ENCODE measurements at places on chromosomes 3 and 15.
A peak's percentile ranks its signal among the peaks of the same experiment; 100 is the strongest.

DNA sequence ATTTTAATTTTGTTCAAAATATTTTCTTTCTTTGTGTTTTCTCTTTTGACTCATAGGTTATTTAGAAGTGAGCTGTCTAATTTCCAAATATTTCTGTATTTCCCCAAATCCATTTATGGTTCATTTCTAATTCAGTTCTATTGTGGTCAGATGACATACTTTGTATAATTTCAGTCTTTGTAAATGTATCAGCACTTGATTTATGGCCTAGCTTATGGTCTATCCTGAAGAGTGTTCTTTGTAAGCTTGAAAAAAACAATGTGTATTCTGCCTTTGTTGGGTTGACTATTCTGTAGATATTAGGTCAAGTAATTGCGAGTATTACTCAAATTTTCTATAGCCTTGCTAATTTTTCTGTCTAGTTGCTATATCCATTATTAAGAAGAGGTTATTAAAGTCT lies 311.2 kb downstream of the OCA2 start:
- no peak for DNase-seq
- H3K27ac ChIP-seq: no peak overlapping the region
- H3K27me3 ChIP-seq: no peaks in the 10 kb centered on the region
- H3K36me3 ChIP-seq: no peaks in the 10 kb centered on the region

- H3K27ac ChIP-seq: no peak overlapping the region
- no peak overlapping the region for H3K4me3 ChIP-seq
- H3K27me3 ChIP-seq: no peaks in the 10 kb centered on the region
- H3K36me3 ChIP-seq: no peaks in the 10 kb centered on the region
These were observed 60.5 kb upstream of the CTDSPL2 start for GRCh38 chr15:44366971-44367370.

DNA sequence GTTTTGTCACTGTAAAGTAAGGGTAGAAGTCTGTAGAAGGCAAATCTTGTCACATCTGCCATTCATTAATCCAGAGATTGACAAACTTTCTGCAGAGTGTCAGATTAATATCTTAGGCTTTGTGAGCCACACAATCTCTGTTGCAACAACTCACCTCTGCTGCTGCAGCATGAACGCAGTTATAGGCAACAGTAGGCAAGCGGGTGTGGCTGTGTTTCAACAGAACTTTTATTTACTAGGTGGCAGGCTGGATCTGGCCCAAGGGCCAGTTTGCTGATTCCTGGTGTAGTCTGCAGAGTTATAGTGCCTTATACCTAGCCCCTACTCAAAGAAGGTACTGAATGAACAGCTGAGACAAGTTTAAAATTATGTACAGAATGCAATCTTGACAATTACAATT lies 396.7 kb downstream of the FOXP1 start:
- H3K4me1 ChIP-seq: no peaks in the 10 kb centered on the region
- DNase-seq: no peak
- H3K4me3 ChIP-seq: no peak overlapping the region
- no peaks in the 10 kb centered on the region for H3K27me3 ChIP-seq
- H3K36me3 ChIP-seq: no peaks in the 10 kb centered on the region

DNA sequence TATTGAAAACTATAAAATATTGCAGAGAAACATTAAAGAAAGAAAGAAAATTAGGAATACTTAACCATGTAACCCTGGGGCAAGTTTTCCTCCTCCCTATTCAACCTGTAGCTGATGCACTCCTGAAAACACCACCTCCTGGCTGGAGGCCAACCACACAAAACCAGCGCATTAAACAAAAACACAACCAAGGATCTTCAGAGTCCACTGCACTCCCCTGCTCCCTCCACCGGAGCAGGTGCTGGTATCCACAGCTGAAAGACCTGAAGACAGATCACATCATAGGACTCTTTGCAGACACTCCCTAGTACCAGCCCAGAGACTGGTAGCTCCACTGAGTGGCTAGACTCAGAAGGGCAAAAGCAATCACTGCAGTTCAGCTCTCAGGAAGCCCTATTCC lies 13.6 kb upstream of the ADAMTS17 start:
- H3K27me3 ChIP-seq: peaks cover 13% of the 10 kb centered on the region
- H3K4me1 ChIP-seq: 0 out of 2 replicates have a peak, but pooled peaks cover 10% of the 10 kb centered on the region
- no peak for DNase-seq
- H3K4me3 ChIP-seq: no peak overlapping the region
- H3K27ac ChIP-seq: no peak overlapping the region

DNA sequence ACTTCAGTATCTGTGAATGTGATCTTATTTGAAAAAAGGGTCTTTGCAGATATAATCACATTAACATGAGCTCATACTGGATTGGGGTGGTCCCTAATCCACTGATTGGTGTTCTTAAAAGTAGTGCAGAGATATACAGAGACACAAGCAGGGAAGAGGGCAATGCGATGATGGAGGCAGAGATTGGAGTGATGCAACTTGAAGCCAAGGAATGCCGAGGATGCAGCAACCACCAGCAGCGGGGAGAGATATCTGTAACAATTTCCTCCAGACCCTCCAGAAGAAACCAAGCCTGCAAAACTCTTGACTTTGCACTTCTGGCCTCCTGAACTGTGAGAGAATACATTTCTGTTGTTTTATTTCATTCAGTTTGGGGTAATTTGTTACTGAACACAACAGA lies 171.0 kb upstream of the MBNL1 start:
- H3K27ac ChIP-seq: no peak overlapping the region
- no peak overlapping the region for H3K4me3 ChIP-seq
- H3K4me1 ChIP-seq: no peaks in the 10 kb centered on the region
- H3K27me3 ChIP-seq: no peaks in the 10 kb centered on the region
- no peaks in the 10 kb centered on the region for H3K36me3 ChIP-seq

- H3K4me1 ChIP-seq: peaks cover 16% of the 10 kb centered on the region
- H3K4me3 ChIP-seq: no peak overlapping the region
- peak overlapping the region; percentile 76 for H3K27ac ChIP-seq
- H3K36me3 ChIP-seq: peaks cover 8% of the 10 kb centered on the region
These were observed 64.6 kb downstream of the EEFSEC start for GRCh38 chr3:128217702-128218547.

DNA sequence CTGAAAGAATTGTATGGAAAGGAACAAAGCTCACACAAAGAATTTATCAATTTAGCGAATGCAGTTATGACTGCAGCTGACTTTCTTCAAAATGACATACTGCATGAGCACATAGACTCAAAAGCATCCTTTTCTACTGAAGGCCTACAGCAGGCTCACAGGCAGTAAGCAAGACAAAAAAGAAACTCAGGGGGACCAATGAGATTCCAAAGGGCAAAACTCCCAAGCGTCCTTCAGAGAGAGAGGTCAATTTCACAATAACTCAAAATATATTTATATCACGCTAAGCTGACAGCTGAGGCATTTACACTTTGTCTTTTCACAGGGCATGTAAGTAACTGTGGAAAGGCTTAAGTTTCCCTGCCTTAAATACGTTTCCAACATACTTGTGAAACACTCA lies 427.9 kb upstream of the RASGRP1 start:
- H3K4me1 ChIP-seq: no peaks in the 10 kb centered on the region
- H3K27me3 ChIP-seq: no peaks in the 10 kb centered on the region
- no peak overlapping the region for H3K4me3 ChIP-seq
- DNase-seq: no peak
- H3K36me3 ChIP-seq: no peaks in the 10 kb centered on the region
- no peak overlapping the region for H3K27ac ChIP-seq

GRCh38 chr3:72102112-72102616 lies 317.2 kb upstream of the PROK2 start:
- peaks cover 38% of the 10 kb centered on the region for H3K27me3 ChIP-seq
- H3K4me1 ChIP-seq: no peaks in the 10 kb centered on the region
- no peaks in the 10 kb centered on the region for H3K36me3 ChIP-seq
- DNase-seq: no peak
- no peak overlapping the region for H3K27ac ChIP-seq

GRCh38 chr15:72685925-72686794 lies at the start of the genes BBS4 and HIGD2B:
Gene BBS4 (plus strand): TSS chr15:72686207. CDS start chr15:72686228, 21 bp downstream.
Gene HIGD2B (minus strand): TSS chr15:72686182. CDS start chr15:72676374, 9,808 bp downstream.
- no peaks in the 10 kb centered on the region for H3K36me3 ChIP-seq
- H3K27me3 ChIP-seq: no peaks in the 10 kb centered on the region
- 0 out of 2 replicates have a peak, but pooled peaks cover 9% of the 10 kb centered on the region for H3K4me1 ChIP-seq
- H3K27ac ChIP-seq: peak within 1 kb of the TSS; percentile 79
- peak; percentile 92 for DNase-seq

- peaks cover 41% of the 10 kb centered on the region for H3K36me3 ChIP-seq
- DNase-seq: peak; percentile 25
- H3K4me1 ChIP-seq: no peaks in the 10 kb centered on the region
- no peak overlapping the region for H3K27ac ChIP-seq
- H3K4me3 ChIP-seq: no peak overlapping the region
These were observed 13.6 kb downstream of the MRPS25 start for GRCh38 chr3:15051531-15051930.

- no peak overlapping the region for H3K27ac ChIP-seq
- no peaks in the 10 kb centered on the region for H3K27me3 ChIP-seq
- H3K4me1 ChIP-seq: no peaks in the 10 kb centered on the region
- DNase-seq: no peak
- H3K36me3 ChIP-seq: no peaks in the 10 kb centered on the region
These were observed 855.7 kb upstream of the DPPA4 start for GRCh38 chr3:110193074-110193473.

- H3K27ac ChIP-seq: no peak overlapping the region
- H3K4me1 ChIP-seq: peaks cover 15% of the 10 kb centered on the region
- H3K36me3 ChIP-seq: no peaks in the 10 kb centered on the region
- H3K4me3 ChIP-seq: no peak overlapping the region
- DNase-seq: no peak
- no peaks in the 10 kb centered on the region for H3K27me3 ChIP-seq
These were observed 47.2 kb downstream of the SLC12A8 start for GRCh38 chr3:125165189-125165947.

GRCh38 chr3:71485896-71486295 lies 97.6 kb downstream of the FOXP1 start:
- H3K4me1 ChIP-seq: no peaks in the 10 kb centered on the region
- no peak overlapping the region for H3K4me3 ChIP-seq
- no peaks in the 10 kb centered on the region for H3K27me3 ChIP-seq

- H3K27me3 ChIP-seq: no peaks in the 10 kb centered on the region
- DNase-seq: no peak
- no peaks in the 10 kb centered on the region for H3K36me3 ChIP-seq
- H3K4me1 ChIP-seq: no peaks in the 10 kb centered on the region
- H3K4me3 ChIP-seq: no peak overlapping the region
- no peak overlapping the region for H3K27ac ChIP-seq
These were observed 557.6 kb upstream of the ADAMTS9 start for GRCh38 chr3:65245133-65246063.

GRCh38 chr15:43029476-43029875 lies 76.4 kb downstream of the UBR1 start:
- no peaks in the 10 kb centered on the region for H3K36me3 ChIP-seq
- no peaks in the 10 kb centered on the region for H3K4me1 ChIP-seq
- no peak overlapping the region for H3K4me3 ChIP-seq
- DNase-seq: no peak

- no peak for DNase-seq
- H3K27me3 ChIP-seq: no peaks in the 10 kb centered on the region
- H3K4me3 ChIP-seq: no peak overlapping the region
- peaks cover 64% of the 10 kb centered on the region for H3K4me1 ChIP-seq
- peaks cover 5% of the 10 kb centered on the region for H3K36me3 ChIP-seq
- peak overlapping the region; percentile 96 for H3K27ac ChIP-seq
These were observed 78.2 kb downstream of the SMAD3 start for GRCh38 chr15:67143646-67144045.

- no peaks in the 10 kb centered on the region for H3K36me3 ChIP-seq
- no peak overlapping the region for H3K4me3 ChIP-seq
- no peaks in the 10 kb centered on the region for H3K4me1 ChIP-seq
- H3K27ac ChIP-seq: no peak overlapping the region
These were observed 13.9 kb upstream of the UBE2E2 start for GRCh38 chr3:23189187-23189586.

DNA sequence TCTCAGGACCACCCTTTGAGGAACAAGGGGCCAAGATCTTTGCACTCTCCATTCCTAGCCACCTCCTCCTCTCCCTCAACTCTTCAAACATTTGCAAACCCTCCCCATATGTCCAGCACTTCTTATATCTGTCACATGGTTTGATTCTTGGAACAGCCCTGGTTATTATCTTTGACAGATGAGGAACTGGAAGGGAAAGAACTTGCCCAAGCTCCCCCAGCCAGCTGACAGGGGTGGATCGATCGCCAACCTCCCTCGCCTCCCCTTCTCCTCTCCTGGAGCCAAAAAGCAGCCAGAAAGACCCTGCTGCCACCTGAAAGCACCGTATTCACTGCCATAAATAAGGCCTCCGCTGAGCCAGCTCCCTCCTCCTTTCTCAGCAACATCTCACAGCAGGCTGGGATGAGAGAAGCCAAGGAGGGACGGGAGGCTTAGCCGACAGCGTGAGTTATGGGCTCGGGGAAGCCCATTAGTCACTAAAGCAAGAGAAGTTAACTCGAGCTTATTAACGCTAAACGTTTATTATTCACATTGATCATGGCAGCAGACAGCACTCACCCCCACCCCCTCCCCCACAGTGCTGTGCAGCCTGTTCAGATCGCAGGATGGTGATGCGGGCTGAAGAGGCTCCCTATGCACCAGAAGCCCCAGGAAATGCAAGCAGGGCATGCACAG lies 22.2 kb upstream of the FGD5 start:
- no peaks in the 10 kb centered on the region for H3K4me1 ChIP-seq
- no peak overlapping the region for H3K4me3 ChIP-seq
- H3K36me3 ChIP-seq: no peaks in the 10 kb centered on the region
- no peaks in the 10 kb centered on the region for H3K27me3 ChIP-seq
- H3K27ac ChIP-seq: no peak overlapping the region

DNA sequence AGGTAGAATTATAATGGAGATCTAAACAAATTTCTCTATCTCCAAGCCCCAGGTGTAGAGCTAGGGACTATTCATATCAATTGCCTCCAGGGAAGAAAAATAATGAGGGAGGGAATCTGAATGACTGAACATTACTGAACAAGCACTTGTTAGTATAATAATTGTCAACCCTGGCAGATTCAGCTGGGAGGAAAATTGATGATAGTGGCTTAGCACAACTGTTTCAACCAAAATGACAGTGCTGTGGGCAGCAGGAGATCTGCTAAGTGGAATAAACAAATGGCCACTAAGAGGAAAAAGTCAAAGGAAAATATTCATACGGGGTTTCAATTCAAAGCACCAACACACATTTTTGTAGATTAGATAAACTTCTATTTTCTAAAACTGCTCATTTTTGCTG lies 294.9 kb upstream of the ZNF385D start:
- no peak for DNase-seq
- no peak overlapping the region for H3K27ac ChIP-seq
- no peak overlapping the region for H3K4me3 ChIP-seq

- no peaks in the 10 kb centered on the region for H3K27me3 ChIP-seq
- no peak overlapping the region for H3K4me3 ChIP-seq
- no peaks in the 10 kb centered on the region for H3K36me3 ChIP-seq
- no peak for DNase-seq
- H3K27ac ChIP-seq: no peak overlapping the region
These were observed 15.7 kb upstream of the RASA2 start for GRCh38 chr3:141471160-141471559.

GRCh38 chr15:56919609-56920366 lies 1.3 kb downstream of the TCF12 start:
- peak overlapping the region; percentile 91 for H3K4me3 ChIP-seq
- no peaks in the 10 kb centered on the region for H3K27me3 ChIP-seq
- H3K4me1 ChIP-seq: peaks cover 8% of the 10 kb centered on the region

DNA sequence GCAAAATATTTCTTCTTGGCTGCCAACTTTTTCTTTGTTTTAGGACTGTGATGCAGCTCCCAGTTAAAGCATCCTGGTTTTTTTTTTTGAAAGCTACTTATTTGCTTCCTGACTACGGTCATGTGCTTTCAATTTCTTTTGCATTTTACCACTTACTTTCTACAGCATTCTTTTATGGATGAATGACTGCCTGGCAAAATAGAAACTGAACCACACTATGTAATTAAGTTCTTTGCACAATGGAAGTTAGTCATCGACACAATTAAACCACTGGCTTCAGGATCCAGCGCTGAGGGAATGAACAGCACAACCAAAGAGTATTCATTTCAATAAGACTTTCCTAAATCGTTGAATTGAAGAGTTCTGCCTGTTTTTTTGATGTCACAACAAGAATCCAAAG lies 82.2 kb upstream of the EPHA3 start:
- no peak overlapping the region for H3K4me3 ChIP-seq
- H3K27ac ChIP-seq: no peak overlapping the region
- no peaks in the 10 kb centered on the region for H3K27me3 ChIP-seq
- no peak for DNase-seq

All from PC-9 (cell line).